ENCODE measurements at places on chromosomes 6 and 20.
A peak's percentile ranks its signal among the peaks of the same experiment; 100 is the strongest.

GRCh38 chr20:14989535-14990290 is 652.3 kb upstream of the FLRT3 start:
- no peak for DNase-seq

GRCh38 chr6:108736832-108737231 is 111.4 kb upstream of the ARMC2 start:
- peak; percentile 22 for DNase-seq

- no peak for DNase-seq
Measured at GRCh38 chr6:41335296-41335695, at the start of gene NCR2. Gene NCR2, plus strand, starts transcription at chr6:41335608. Its CDS starts 269 bp downstream, at chr6:41335877.

GRCh38 chr6:82705579-82705978 is 342.0 kb downstream of the TPBG start:
- DNase-seq: no peak
